Tibial artery (tissue), 4 donors: ENCODE measurements at places on chromosomes 7 and 10.

DNA sequence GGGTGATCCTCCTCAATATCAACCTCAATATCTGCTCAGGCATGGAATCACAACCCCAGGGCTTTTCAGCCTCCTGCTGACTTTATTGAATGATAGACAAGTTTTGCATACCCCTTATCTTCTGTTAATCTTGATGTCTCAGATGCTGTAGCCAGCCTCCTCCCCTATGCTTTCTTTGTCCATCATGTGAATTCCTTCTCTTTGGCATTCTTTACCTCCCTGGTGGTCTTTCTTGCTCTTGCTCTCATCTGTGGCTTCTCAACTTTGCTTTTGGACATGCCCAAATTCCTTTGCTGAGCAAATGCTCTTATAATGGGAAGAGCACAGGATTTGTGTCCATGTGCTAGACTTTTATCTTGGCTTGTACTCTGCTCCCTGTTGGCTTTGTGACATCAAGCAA, 73.4 kb upstream of the FAM13C start:
- no peak for DNase-seq

DNA sequence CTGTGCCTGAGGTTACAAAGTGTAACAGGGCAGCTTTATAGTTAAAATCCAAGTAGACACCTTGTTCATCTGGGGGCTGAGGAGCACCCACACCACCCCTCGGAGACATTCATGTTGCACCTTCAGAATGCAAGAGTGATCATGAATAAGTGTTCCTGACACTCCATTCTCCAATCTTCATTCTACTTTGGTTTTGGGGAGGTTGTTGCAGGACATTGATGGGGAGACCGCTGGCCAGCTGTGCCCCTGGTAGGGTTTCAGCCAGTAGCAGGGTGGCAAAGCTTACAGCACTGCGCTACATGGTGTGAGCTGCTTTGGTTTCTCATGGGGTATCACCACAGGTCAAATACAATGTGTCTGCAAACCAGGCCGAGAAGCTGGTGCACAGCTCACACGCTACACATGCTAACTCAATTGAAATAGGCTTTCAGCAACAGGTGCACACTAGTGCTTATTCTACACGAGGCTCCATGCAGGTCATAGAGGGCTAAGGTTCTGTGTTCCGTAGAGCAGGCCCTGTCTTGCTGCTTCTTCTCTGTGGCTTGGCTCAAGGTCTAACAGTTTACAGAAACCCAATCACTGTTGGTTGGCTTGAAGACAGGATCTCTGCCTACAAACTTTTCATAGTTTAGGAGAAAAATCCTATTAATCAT, 317.4 kb upstream of the ZNF32 start:
- DNase-seq, result no peak

GRCh38 chr10:120749072-120749471, 102.1 kb upstream of the WDR11 start:
- no peak for DNase-seq

DNA sequence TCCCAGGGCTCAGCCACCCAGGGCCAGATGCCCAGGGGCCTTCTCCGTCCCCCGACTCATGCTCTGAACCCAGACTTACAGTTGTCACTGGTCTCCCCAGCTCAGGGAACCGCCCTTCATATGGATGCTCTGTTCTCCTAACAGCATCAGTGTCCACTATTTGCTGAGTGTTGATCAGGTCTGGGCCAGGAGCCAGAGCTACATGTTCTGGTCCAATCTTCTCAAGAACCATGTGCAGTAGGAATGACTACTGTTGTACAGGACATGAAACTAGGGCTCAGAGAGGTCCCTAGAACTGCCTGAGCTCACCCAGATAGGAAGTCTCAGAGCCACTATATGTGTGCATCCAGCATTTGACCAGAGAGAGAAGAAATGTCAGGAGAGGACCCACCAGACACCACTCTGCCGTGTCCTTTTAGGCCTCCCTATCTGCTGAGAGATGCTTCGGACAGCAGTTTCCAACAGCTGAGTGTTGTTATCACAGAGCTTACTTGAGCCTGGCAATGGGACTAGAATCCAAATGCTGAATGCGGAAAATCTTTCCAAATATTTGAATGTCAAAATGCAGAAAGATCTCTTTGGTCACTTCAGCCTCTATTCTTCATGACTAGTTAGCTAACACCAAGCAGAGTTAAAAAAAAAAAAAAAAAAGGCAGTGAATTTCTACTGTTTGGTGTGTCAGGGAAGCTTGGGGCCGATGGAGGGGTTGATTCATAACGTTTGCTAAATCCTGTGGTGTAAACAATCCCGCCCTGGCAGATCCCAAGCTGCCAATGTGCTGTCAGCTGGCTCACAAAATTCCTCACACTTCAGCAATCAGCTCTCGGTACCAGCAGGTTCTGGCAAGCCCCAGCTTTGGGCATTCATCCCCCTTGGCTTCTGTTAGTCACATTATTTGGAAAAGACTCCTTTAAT, 246.1 kb downstream of the TNS3 start:
- DNase-seq, result peak; percentile 80

- no peak for DNase-seq
These were observed 40.8 kb downstream of the VOPP1 start for GRCh38 chr7:55531536-55531935.
